ENCODE measurements at places on chromosomes 7 and 10.

GRCh38 chr10:6542999-6543430 lies 37.1 kb downstream of the PRKCQ start:
- DNase-seq = no peak

GRCh38 chr10:26172131-26172530 lies 44.4 kb upstream of the GAD2 start:
- DNase-seq = no peak

- no peak for DNase-seq
Measured at GRCh38 chr7:48084727-48085432, 4.2 kb upstream of the UPP1 start.

DNA sequence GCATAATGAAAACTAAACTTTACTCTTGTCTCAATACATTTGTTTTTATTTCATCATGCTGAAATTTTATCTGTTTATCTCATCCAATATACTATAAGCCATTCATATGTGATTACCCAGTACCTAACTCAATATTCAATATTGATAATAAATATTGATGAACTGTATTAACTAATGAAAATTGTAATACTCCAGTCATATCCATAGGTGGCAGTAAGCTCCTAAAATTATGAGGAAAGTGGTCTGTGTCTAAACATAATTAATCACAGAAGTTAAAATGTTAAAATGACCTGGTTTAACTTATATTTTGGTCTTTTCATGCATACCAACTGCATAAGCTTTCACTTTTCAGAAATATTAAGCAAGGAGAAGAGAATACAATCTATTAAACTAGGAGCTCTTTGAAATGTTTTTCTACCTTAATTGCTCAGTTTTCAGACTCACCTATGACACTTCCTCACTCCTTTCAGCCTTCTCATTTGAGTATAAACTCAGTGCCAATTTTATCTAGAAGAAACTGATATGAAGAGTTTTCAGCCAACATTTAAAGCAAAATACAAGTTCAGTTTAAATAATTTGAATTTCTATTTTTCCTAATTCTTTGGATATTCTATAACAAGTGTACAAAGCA lies 30.5 kb upstream of the VWDE start:
- no peak for DNase-seq

DNA sequence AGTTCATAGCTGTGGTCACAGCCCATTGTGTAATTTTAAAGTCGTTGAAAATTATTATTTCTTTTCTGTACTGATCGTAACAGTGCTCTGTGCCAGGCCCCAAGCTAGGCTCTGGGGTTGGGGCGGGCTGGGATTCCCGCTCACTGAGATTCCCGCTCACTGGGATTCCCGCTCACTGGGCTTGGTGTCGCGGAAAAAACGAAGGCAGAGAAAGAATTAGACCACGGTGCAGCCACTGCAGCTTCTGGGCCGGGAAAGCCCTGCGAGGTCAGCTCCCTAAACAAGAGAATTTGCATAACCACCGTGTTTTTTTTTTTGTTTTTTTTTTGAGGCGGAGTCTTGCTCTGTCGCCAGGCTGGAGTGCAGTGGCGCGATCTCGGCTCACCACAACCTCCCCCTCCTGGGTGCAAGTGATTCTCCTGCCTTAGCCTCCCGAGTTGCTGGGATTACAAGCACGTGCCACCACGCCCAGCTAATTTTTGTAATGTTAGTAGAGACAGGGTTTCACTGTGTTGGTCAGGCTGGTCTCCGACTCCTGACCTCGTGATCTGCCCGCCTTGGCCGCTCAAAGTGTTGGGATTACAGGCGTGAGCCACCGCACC lies 31.2 kb downstream of the FOXK1 start:
- no peak for DNase-seq

GRCh38 chr7:142789441-142789840 lies 18.7 kb downstream of the PRSS2 start:
- no peak for DNase-seq

DNA sequence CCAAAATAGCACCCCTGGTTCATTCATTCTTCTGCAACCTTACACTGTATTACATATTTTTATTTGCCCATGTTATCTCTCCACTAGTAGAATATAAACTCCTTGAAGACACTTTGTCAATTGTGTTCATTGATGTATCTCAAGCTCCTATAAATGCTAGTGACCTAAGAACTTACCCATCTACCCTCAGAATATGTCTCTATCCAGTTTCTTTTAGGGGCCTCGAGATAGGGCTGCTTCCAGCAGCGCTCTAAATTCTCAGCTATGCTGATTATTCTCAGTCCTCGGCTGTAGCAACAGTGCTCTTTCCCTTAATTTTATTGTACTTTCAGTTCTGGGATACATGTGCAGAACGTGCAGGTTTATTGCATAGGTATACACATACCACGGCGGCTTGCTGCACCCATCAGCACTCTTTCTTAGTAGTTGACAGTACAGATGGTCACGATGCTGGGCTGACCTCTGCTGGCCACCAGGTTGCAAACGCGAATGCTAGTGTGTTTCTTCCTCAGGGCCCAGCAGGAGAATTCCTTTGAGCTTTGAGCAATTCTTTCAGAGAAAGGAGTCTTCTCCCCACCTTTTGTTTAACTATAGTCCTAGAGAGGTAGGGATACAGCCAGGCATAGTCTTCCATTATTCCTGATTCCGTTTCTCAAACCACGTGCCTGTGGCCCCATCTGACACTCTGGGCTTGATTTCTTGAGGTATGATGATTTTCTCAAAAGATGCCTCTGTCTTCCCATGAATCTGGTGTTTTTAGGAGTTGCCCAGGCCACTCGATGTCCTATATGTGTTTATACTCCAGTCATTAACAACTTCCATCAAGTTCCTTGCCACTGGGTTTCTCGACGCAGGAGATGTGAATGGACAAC lies 49.1 kb upstream of the CDC14C start:
- DNase-seq = no peak

DNA sequence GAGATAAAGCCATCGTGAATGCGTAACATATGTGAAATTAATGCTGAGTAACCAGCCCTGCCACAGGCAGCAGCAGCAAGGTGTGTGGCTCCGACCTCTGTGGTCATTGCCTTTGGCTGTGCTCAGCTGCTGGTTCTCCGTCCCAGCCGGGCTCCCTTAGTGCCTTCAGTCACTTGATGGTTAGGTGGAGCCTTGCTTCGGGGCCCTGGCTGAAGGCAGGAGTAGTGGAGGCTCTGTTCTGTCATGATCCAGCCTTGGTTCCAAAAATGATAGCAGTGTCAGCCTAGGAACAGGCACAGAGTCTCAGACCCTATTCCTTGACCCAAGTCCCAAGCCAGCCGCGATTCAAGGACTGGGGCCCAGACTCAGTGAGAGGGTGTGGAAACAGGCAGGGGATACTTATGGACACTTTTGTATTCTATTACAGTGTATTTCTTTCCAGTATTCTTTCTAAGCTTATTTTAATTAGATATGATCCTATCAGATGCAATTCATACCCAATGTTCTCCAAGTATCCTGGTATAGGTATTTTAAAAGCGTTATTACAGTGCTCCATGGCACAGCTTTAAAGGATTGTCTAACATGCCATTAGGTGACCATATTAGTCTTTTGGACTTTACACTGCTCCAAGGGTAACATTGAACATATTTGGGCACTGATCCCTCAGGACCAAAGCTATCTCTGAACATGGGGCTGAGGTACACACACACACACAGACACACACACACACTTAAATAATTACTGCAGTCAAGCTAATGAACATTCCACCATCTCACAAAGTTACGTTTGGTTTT lies 9.0 kb downstream of the SCART1 start:
- no peak for DNase-seq

GRCh38 chr7:157009170-157009777 lies 1.2 kb downstream of the MNX1 start:
- DNase-seq = no peak

GRCh38 chr10:4645836-4646235 lies 180.2 kb upstream of the AKR1E2 start:
- no peak for DNase-seq

- no peak for DNase-seq
Measured at GRCh38 chr7:116689790-116690259, 17.8 kb downstream of the MET start.

DNA sequence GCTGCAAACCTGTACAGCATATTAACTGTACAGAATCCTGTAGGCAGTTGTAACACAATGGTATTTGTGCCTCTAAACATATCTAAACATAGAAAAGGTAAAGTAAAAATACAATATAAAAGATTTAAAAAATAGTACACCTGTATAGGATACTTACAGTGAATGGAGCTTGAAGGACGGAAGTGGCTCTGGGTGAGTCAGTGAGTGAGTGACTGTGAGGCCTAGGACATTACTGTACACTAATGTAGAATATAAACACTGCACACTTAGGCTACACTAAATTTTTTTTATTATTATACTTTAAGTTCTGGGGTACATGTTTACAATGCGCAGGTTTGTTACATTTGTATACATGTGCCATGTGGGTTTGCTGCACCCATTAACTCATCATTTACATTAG lies 97.3 kb upstream of the STK17A start:
- no peak for DNase-seq

- DNase-seq = no peak
Measured at GRCh38 chr10:103861505-103861904, 6.1 kb upstream of the SH3PXD2A start.

All from stimulated activated CD8-positive, alpha-beta memory T cell treated with anti-CD3 and anti-CD28 coated beads, Interleukin-7, amount 100 ng/mL, for 24 hours (primary cell).